C1 segment of cervical spinal cord (tissue), 14 donors: ENCODE measurements at places on chromosomes 5 and 9.

DNA sequence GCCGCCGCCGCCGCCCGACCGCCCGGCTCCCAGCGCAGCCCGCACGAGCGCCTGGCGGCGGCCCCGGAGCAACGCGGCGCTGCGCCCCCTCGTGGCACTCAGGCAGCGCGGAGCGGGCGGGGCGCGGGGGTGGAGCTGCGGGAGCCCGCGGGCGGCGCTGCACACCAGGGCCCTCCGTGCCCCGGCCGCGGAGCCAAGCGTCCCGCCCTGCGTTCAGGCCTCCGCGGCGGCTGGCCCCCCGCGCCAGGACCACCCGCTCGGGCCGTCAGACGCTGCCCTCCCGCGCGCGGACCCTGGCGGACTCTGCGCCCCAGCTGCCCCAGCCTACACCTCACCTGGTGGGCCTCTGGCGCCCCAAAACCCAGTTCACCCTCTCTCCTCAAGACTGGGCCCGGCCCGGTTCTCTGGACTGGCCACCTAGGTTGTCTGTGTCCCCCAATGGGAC, at the start of gene RASGEF1C:
TSS of gene RASGEF1C (minus strand) at position 75 of the 445 bp plus-strand sequence. CDS start 71,159 bp downstream, outside the sequence.
- no peak for DNase-seq

DNA sequence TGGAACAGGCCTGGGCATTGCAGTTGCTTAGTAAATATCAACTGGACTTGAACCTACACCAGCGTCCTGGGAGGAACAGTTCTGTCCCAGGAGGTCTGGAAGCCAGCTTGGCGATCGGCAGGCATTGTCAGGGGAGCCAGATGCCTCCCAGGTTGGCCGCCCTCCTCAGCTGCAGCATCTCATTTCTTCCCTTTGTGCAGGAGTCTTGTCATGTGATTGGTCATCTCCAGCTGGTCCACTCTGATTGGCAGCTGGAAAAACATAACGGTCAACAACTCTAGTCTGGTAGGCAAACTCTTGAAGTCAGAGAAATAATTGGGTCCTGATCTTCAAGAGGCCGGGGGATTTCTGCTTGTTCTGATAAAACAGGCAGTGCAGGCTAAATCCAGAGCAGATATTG, 29.6 kb upstream of the NCS1 start:
- DNase-seq: no peak

DNA sequence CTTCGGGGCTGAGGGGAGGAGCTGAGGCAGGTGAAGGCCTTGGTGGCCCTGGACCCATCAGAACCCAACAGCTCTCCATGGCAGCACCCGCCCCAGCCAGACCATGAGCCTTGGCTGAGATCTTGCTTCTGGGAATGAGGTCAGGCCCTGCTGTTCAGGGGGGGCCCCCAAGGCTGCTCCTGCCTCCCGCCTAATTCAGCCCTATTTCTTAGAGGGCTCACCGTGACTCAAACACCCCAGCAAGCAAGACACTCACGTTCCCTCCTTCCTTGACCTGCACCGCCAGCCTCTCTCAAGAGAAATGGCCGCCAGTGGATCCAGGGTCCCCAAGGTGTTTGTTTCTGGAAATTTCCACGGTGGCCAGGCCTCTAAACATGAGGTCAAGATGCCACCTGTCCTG, 61.4 kb upstream of the PPP1R26 start:
- no peak for DNase-seq

DNA sequence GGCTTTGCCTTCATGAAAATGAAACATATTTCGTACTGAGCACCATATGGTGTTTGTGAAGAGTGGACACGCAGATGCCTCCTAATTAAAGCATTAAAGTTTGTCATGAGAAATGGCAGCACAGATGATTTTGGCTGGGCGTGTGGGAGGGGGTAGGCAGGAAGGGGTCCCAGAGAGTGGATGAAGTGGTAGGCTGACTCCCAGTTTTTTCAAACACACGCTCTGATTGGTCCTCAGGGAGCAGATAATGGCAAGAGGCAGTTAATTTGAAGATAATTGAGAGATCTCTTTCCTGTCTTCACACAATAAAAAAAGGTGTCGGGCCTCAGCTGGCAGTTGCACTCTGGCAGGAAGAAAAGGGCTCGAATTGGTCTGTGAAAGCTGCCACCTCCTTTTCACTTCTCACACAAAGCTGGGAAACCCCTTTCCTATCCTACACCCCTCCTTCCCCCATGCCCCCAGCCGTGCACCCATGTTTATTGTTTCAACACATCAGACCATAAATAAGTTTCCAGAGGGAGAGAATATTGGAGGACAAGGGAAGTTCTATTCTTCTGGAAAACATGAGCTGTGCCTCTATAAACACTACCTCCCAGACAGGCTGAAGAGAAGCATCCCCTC, 429.6 kb downstream of the ARHGEF28 start:
- no peak for DNase-seq

- no peak for DNase-seq
These were observed 15.9 kb downstream of the OR2V1 start for GRCh38 chr5:181114844-181115778.

DNA sequence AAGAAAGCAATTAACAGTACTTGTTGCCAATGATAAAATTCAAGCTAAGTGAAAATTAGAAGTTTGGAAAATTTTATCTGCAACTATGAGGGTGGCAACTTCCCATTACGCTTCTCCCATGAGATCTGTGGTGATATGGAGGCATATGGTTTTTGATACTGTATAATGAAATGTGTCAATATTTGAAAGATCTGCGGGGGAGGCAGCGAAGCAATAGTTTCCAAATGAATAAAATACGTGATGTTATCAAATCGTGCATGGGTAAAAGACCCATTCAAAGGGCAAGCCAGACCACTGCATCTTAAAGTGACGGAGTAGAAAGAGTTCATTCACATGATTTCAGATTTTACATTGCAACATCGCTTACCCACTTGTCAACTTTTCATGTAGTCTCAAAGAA, 20.9 kb upstream of the BOD1 start:
- DNase-seq: no peak

- DNase-seq: no peak
These were observed 2117.9 kb upstream of the C9orf72 start for GRCh38 chr9:29691145-29691544.

- no peak for DNase-seq
These were observed 11.6 kb upstream of the SFXN1 start for GRCh38 chr5:175466700-175467318.

DNA sequence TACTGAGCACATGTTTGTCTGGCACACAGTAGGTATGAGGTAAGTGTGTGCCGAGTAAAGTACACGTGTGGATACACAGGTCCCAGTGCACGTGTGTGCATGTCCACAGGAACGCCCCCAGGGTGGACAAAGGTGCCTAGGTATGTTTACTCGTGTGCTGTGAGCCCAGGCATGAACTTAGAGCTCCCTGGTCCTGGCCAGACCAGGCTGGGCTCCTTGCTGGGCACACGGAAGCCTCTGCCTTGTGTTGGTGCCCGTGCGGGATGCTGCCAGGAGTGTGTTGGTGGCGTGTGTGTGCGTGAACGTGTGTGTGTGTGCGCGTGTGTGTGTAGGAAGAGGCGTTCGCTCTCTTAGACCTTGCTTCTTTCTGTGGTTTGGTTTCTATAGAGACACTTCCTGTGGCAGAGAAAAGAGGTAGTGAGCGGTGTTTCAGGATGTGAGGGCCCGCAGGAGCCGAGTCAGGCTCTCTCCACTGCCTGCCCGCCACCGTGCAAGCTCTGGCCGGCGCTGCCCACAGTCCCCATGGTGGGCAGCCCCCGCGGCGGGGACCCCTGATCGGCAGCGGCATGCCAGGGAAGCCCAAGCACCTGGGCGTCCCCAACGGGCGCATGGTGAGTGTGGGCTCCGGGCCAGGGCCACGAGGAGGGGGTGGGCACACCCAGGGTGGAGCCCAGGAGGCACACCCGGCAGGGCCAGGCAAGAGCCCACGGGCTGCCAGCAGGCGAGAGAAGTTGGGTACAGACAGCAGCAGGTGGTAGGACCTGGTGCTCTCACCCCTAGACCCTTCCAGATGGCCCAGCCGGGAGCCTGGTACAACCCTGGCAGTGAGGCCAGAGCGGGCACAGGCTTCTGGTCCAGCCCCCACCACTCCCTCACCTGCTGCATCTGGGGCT, at the start of gene RGS14:
TSS of gene RGS14 (plus strand) at position 466 of the 893 bp plus-strand sequence. CDS start at position 567, 101 bp downstream.
- DNase-seq: no peak

DNA sequence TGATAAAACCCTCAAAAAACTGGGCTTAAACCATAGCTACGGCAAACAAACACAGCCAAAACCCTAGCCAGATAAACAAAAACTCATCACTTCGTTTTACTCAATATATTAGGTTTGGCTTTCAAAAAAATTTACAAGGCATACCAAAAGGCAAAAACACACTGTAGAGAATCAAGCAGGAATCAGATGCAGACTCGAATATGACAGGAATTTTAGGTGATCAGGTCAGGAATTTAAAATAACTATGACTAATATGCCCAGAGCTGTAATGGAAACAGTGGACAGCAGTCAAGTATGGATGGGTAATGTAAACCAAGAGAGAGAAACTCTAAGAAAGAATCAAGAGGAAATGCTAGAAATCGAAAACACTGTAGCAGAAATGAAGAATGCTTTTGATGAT, 26.5 kb upstream of the DOCK2 start:
- no peak for DNase-seq

GRCh38 chr5:85108471-85108870, 723.8 kb upstream of the EDIL3 start:
- DNase-seq: no peak

GRCh38 chr5:33277061-33277650, 163.6 kb upstream of the TARS1 start:
- DNase-seq: no peak

GRCh38 chr5:122401976-122402725, 90.1 kb downstream of the SNCAIP start:
- no peak for DNase-seq

- DNase-seq: no peak
These were observed 156.2 kb downstream of the MED10 start for GRCh38 chr5:6222121-6222520.

- no peak for DNase-seq
These were observed 14.8 kb downstream of the LVRN start for GRCh38 chr5:115977096-115977495.

GRCh38 chr9:112086627-112087026, 88.5 kb downstream of the SUSD1 start:
- DNase-seq: no peak

GRCh38 chr9:129988607-129989361, 54.2 kb downstream of the FNBP1 start:
- no peak for DNase-seq

GRCh38 chr9:16514131-16514530, 356.3 kb downstream of the BNC2 start:
- DNase-seq: no peak

DNA sequence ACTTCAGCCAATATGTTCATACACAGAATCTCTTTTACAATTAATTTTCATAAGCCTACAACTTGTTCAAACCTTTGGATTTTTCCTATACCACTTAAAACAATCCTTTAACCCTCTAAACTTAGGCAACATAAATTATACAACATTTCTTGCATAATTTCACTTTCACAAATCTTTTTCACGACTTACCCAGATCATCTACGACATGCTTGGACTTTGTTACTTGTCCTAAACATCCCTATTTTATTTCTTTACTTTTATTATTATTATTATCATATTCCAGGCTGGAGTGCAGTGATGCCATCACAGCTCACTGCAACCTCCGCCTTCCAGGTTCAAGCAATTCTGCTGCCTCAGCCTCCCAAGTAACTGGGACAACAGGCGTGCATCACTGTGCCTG, 68.0 kb downstream of the CACNA1B start:
- no peak for DNase-seq

GRCh38 chr5:158819840-158820620, 279.7 kb downstream of the EBF1 start:
- no peak for DNase-seq

- DNase-seq: no peak
These were observed 382.3 kb downstream of the ACTL7B start for GRCh38 chr9:108473209-108474112.

DNA sequence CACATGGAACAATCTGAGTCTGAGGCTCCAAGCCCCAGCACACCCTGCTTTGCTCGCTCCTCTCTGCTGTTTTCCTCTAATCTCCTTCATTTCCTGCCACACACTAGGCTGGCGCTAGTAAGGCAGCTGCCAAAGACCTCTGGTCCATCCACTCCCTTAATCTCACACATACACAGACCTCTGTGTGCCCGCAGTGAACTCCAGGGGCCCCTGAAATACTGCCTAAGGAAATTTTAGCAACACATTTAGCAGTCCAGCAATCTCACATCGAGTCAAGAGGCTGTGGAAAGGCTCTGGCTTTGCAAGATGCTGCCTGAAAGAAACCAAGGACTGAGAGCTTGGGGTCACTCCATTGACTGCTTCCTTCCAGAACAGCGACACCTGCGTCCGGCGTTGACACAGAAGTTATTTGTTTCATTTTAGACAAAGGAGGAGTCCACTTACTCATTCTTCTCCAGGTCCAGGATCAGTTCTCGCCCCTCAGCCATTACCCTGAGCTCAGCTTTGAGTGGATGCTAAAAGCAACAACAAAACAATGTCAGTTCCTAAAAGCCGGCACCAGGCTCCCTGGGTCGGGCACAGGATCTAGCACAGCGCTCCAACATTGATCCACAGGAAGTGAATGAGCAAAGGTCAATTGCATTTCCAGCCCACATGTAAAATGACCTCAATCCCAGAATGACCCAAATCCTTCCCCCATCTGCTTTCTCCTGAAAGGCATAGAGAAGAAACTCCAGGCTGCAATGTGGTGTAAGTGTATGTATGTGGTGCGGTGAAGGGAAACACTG, 11.5 kb downstream of the ADAM19 start:
- no peak for DNase-seq

GRCh38 chr5:172493906-172494305, 39.6 kb upstream of the SH3PXD2B start:
- DNase-seq: no peak

- DNase-seq: no peak
These were observed 23.4 kb upstream of the CORO2A start for GRCh38 chr9:98215821-98216220.

DNA sequence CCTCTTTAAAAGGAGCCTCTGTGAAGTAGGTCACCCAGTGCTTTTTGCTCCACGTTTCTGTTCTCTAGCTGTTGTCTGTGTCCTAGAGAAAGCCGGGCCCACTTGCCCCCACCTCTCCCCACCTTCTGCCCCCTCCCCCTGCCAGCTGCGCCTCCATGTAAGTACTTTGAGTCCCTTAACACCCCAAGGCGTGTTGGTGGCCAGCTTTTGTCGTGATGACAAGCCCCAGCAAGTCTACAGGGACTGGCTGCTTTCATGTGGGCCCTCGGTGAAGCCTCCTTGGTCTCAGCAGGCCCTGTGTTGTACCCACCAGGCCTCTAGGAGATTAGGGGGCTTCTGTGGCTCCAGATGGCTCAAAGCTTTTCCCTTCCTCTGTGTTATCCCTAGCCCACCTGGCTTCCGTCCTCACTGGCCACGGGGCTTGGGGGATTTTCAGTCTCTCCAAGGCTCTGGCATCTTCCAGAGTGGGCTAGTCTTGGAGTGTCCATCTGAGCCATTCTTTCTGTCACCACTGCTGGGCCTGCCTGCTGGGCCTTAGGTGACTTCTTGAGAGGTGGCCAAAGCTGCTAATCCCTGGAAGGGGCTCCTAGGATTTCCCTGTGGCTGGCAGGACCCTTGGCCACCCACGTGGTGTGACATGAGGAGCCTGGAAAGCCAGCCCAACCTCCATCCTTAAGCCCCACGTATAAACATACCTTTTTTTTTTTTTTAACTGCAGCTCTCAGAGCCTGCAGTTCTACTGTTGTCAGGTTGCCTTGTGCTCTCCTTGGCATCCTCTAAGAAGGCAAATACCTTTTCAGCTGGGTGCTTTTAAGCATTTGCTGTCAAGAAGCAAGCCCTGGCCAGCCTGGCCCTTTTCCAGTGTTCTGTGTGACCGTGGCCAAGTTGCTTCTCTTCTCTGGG, 1.1 kb upstream of the NDST1 start:
- DNase-seq: no peak
